ENCODE measurements at places on chromosomes 6 and 20.

DNA sequence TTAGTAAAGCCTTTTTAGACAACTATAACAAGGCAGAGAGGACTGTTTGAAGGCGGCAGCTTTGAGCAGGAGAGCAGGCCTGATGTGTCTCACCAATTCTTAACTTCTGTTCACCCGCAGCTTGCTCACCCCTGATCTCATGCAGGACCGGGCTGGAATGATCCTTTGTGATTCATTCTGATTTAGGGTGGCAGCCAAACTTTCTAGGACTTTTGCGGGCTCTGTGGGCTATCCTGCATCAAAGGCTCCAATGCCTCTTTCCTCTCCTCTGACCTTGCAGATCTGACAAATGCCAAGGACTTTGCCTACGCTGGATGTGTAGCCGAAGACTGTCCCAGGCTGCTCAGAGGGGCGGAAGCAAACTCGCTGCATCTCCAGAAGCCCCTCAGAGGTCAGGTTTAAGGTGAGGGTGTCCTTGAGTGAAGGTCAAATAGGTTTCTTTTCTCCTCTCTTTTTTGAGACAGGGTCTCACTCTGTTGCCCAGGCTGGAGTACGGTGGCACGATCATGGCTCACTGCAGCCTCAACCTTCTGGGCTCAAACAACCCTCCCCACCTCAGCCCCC, 72.3 kb downstream of the VEGFA start:
- DNase-seq = no peak

- no peak for DNase-seq
These were observed 60.5 kb downstream of the CD164 start for GRCh38 chr6:109321752-109322151.

- DNase-seq = peak; percentile 89
These were observed at the start of gene CCND3 for GRCh38 chr6:41941280-41942066. TSS of gene CCND3 (minus strand) at chr6:41941808. CDS start at chr6:41941649, 159 bp downstream.

DNA sequence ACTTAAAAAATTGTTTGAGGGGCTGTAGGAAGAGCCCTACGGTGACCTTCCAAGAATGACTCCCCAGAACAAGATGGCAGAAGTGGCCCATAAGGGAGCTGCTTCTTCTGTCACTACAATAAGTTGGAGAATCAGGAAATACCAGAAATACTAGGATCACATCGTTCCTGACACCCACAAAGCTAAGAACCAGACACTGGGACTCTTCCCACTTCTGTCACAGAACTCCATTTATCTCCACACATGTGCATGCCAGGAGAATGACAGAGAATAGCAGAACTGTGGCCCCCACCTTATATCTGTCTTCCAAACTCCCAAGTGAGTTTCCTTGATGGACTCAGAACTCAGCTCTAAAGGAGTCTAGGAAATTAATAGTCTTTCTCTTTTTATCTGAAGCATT, 54.6 kb upstream of the UBR2 start:
- no peak for DNase-seq

DNA sequence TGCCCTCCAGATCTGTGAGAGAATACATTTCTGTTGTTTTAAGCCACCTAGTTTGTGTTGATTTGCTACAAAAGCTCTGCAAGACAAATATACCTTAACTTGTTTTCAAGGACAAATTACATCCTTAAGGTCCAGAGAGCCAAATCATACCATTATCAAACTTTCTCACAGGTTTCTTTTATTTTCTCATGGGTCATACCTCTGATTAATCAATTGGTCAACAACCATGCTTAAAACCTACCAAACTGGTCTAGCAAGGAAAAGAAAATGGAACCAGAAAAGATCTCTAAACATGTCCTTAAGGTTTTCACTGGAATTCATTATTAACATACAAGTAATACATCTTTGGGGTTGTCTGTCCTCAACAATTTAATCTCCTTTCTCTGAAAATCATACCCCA, 535.0 kb downstream of the CD83 start:
- no peak for DNase-seq

- no peak for DNase-seq
These were observed 28.8 kb upstream of the GNRH2 start for GRCh38 chr20:3014662-3015061.

GRCh38 chr20:4217349-4217841, 202.0 kb upstream of the RNF24 start:
- DNase-seq = no peak

- DNase-seq = no peak
These were observed 76.2 kb downstream of the MAFB start for GRCh38 chr20:40612837-40613236.

DNA sequence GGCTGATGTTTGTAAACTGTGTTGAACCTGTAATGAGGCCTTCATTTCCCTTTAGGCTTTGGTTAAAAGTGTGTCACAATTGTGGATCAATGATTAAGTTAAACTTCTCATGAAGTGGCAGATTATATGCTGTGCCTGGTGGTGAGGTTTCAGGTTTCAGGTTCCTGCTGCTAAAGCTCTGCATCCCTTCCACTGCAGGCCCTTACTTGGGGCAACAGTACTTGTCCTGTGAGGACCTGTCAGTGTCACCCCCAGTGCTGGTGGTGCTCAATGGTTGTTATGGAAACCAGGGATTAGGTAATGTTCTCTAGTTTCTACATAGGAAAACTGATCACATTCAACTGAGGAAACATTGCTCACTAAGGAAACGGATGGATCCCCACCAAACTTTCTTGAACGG, 18.5 kb downstream of the RPP21 start:
- no peak for DNase-seq

- DNase-seq = no peak
These were observed at the start of gene GID8 for GRCh38 chr20:62938105-62938888. TSS of gene GID8 (plus strand) at chr20:62938147. CDS start at chr20:62941503, 3,356 bp downstream.

- DNase-seq = no peak
These were observed 37.4 kb downstream of the IL22RA2 start for GRCh38 chr6:137136065-137136464.

- no peak for DNase-seq
These were observed 1.4 kb downstream of the AARS2 start for GRCh38 chr6:44311767-44312166.

- DNase-seq = no peak
These were observed 3.6 kb downstream of the GTSF1L start for GRCh38 chr20:43723186-43723585.

DNA sequence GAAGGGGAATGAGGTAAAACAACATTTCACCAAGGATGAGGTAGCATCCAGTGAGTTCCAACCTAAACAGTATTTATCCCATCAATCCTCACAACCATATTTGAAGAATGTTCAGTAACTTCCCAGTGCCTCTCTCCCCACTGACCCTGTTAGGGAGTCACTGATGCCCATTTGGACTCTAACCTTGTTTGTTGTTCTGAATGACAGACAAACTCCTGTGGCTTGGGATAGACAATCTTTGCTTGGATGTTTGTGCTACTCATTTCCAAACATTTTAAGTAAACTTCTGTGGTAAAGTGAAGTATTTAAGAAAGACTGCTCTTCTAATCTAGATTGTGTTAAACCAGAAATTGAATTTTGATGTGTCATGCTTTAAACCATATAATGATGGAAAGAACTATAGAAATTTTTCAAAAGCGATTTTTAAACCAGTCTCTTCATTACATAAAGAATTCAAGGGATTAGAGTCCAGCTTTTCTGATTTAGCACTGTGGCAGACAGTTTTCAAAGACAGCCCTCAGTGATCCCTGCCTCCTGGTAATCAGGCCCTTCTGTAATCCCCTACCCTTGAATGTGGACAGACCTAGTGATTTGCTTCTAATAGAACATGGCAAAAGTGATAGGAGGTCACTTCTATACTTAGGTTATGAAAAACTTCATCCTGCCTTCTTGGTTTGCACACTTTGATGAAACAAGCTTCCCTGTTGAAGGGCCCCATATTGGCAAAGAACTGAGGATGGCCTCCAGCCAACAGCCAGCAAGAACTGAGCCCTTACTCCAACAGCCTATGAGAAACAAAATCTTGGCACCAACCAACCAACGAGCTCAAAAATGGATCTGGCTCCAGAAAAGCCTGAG, 191.6 kb downstream of the DST start:
- DNase-seq = no peak

DNA sequence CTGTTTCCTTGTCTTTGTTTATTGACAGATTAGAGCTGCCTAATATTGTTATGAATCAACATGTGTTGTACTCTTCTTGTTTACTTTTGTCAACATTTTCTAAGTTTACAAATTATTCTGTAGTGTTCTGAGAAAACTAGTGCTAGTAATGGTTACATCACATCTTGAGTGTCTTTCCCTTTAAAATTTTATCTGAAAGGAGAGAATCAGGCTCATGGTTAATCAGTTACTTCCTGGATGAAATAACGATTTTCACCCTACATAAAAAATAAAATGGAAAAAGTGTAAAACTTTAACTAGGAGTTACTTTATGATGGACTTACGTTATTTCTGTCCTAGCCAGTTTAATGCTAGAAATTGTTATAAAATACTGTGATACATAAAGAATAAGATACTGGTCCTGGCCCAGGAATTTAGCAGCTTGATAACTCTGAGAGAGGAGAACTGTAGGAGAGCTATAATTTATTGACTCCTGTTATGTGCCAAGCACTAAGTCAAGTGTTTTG, 26.4 kb upstream of the BMP5 start:
- no peak for DNase-seq

DNA sequence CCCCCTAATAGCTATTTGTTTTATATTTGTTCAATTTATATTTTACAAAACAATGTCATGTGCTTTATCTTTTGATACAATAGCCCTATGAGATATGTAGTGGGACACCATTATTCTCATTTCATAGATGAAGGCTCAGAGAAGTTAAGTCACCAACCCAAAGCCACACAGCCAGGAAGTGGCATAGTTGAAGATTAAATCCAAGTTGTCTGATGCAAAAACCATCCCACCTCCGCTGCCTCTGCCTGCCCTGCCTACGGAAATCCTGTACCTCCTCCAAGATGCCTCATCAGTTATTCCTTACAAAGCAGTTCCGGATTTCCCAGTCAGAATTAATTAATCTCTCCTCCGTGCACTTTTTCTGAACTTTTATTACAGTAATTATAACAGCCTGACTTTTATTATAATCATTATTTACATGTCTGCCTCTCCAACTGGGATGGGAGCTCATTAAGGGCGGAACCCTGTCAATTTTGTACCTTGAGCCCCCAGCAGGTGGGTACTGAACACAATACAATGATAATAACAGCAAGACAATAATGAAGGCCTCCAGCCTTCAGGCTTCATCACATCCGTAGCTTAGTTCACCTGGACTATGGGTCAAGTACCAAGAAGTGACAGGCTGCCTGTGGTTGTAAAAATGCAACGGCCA, 54.7 kb downstream of the LRFN2 start:
- DNase-seq = no peak

GRCh38 chr20:38829296-38829875, 23.9 kb downstream of the PPP1R16B start:
- no peak for DNase-seq

DNA sequence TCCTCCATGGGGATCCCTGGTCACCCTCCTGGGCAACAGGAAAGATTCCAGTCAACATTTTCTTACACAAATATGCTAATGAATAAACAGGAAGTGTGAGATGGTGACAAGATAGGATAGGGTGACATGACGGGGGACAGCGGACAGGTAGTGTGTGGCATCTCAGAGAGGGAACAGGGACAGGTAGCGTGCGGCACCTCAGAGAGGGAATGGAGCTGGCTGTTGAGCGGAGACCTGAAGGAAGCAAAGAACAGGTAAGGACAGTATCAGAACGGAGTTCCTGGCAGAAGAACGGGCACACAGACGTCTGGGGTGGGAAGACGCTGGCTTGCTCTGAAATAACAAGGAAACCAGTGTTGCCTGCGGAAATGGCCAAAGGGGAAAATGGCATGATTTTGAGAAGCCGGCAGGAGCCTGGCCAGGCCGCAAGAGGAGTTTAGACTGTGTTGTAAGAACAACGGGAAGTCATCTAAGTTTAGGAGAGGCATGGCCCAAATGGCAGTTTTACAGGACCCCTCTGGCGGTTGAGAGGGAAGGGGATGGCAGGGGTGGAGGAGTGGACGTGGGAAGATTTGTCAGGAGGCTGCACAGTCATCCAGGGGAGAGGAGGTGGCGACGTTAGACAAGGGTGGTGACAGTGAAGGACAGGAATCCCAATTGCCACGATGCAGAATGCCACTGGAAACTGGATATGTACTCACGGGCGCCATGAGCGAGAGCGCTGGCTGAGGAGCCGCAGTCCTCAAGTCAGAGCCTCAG, 111.6 kb downstream of the JPH2 start:
- no peak for DNase-seq

- DNase-seq = no peak
These were observed 23.2 kb downstream of the RBCK1 start for GRCh38 chr20:431012-431904.

DNA sequence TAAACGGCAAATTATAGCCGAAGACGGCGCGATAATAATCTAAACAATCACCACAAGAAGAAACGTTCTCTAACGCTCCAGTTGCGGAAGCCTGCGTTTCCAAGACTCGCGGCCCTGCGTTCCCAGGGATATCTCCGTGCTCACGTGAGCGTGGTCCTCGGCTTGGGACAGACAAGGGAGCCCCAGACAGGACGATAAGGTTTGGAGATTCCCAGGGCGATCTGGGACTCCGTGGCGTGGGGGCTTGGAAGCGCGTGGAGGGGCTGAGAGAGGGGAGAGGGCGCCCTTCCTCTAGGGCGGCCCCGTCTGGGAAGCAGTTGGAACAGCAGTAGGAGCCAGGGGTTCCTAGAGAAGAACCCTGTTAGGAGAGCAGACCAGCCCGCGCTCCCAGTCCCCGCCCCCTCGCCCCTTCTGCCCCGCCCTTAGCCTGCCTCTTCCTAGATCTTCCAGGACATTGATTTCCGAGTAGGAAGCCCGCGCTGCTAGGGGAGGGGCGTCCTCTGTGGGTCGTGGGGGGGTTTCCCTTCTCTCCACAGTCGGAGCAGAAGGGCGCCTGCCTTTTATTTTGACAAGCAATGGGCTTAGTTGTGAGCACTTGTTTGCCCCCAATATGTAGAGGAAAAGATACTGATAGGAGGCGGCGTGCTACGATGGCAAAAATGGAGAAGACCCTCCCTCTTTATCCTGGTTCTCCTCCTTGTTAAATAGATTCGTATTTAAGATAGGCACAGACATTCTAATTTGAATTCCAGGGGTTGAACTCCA, 10.6 kb downstream of the NRN1 start:
- DNase-seq = no peak

- DNase-seq = no peak
These were observed 33.4 kb upstream of the SLC22A1 start for GRCh38 chr6:160088069-160088783.

DNA sequence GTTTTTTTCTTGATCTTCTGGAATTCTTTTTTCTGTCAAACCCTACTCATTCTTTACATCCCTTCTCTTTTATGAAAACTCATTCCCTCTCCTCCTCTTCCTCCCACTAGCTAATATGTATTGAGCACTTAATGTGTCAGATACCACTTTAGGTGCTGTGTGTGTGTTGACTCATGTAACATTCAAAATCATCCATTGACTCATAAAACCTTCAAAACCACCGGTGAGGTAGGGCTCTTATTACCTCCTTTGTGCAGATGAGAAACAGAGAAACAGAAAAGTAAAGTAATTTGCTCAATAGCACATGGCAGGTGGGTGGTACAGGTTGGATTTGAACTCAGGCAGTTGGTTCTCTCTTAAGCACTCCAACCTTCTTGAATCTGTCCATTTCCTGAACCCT, 136.3 kb upstream of the NEDD9 start:
- DNase-seq = no peak

DNA sequence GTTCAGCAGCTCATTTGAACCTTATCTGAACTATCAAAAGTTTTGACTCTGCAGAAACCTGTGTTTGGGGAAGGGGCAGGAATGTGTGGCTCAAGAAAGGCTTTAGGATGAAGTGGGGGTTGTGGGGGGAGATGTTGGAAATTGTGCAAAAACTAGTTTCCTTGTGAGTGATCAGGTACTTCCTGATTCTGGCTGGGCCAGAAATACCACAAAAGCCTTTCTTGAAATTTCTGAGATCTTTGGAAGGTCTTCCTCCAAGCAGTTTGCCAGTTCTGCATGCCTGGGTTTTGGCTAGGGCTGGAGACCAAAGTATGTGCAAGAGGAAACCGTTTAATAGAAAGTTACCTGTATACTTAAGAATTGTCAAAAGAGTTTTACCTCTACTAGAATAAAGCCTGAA, 116.6 kb downstream of the BMP2 start:
- DNase-seq = no peak

Measured in germinal center (tissue), 1 donor.